Effector memory CD8-positive, alpha-beta T cell (primary cell): ENCODE measurements at places on chromosomes 3 and 15.

DNA sequence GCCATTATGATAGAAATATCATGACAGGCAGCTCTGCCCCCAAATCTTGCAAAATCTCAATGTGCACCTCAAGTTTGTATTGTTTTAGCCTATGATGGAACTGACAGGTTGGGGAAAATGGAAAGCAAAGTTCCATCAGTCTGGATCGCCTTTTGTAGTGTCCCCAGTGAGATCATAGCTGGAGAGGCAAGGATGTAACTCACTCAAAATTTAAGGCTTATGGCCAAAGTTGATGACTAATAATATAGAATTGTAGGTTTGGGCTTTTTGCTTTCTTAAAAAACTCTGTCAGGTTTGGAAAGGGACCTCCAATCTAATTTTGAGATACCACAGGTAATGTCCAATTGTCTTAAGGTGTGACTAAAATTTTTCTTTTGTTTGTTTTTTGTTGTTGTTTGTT lies 1.4 kb upstream of the ACP3 start:
- DNase-seq = no peak

GRCh38 chr3:178947738-178948137 lies 123.9 kb downstream of the ZMAT3 start:
- no peak for DNase-seq

- DNase-seq = no peak
These were observed 166.9 kb upstream of the TPM1 start for GRCh38 chr15:62875626-62876021.

GRCh38 chr15:35657679-35658311 lies 111.8 kb upstream of the DPH6 start:
- DNase-seq = no peak

DNA sequence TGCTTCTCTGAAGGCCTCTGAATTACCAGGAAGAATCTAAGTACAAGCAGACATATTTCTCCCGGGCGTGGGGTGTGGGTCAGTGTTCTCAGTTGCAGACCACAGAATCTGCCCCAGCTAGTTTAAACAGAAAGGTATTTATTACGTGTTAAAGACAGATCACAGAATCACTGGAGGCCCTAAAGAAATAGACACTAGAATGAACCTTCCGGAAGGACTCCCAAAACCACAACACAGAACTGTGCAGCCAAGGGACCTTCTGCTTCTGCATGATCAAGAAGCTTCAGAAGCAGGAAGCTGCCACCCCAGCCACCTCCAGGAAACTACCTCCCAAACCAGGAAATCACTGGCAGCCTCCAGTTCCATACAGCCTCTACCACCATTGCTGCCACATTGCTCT lies 32.7 kb upstream of the ZFAND6 start:
- DNase-seq = no peak

GRCh38 chr3:72401005-72401545 lies 447.2 kb downstream of the SHQ1 start:
- no peak for DNase-seq

GRCh38 chr3:149752788-149753136 lies 473 bp upstream of the COMMD2 start:
- DNase-seq = no peak

GRCh38 chr15:93469994-93470393 lies 381.0 kb upstream of the RGMA start:
- DNase-seq = no peak

DNA sequence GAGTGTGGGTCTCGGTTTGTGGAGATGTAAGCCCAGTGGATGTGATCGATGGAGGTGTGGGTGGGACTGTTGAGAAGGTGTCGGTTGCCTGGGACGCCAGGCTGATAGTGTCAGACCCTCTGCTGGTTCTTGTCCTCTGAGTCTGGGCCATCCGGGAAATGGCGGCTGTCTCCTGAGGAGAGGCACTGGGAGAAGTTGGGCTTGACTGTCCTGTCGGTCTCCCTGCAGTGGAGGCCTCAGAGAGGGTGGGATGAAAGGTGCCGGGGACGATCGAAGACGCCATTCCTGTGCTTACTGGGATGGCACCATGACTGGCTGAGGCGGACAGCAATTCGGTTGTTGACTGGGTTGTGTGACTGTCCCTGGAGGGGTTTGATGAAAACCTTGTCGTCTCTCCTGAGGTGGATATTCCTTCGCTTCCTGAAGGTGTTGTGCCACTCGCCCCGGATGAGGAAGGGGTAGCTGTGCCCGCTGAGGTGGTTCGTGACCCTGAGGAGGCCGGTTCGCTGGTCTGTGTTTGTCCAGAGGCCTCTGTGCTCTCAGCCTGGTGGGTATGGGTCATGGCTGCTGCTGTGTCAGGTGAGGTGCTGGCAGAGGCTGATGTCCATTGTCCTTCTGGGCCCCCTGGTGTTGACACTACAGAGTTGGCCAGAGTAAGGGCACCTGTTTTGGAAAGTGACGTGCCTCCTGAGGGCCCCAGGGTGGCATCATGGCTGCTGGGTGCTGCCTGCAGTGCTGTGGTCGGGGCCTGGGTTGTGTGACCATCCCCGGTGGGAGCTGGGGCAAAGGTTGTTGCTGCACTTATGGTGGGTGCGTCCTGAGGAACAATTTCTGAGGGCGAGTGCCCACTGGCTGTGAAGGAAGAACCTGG lies 22.8 kb downstream of the MUC4 start:
- no peak for DNase-seq

DNA sequence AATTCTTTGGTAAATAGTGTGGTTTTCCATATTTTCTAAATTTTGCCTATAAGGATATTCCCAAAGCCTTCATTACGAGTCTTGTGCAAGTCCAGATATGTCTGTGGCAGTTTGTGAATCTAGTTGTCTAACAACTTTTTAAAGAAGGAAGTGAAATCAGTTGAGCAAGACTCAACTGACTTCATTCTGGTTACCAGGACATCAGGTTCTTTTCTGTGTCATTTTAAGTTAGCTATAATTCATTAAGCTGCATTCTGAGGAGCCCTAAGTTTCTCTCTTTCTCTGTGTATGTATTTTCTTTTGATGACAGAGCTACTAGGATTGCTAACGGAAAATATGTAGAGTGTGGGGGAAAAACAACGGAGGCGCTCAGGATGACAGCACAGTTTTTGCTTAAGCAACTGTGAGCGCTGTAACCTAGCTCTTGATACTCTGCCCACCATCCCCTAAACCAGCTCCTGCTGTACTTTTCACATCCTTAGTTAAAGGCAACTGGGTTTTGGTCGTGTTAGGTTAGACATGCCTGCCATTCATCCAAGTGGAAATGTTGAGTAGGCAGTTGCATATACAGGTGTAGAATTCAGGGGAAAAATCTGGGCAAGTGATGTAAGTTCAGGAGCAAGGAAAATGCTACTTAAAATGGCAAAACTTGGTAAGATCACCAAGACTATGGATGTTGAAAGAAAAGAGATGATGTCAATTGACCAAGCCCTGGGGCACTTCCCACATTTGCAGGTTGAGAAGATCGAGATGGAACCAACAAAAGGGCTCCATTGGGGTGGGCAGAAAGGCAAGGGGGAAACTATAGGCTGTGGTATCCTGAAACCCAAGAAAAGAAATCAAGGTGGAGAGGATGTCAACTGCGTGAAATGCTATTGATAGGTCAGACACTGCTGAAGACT lies 9.2 kb downstream of the MFSD1 start:
- no peak for DNase-seq

DNA sequence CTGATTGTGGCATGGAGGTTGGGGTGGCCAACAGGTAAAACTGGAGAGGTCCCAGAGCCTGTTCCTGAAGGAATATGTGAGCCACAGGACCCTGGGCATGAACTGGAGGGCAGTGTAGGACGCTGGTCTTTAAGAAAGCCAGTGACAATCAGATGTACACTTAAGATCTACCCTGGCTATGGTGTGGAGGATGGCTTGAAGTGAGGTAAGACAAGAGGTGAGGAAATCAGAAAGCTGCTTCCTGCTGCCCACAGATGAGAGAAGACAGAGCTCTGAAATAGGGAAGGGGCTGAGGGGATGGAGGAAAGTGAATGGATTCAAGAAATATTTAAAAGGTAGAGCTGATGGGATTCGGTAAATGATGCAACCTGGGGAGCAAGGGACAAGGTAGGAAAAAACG lies 22.7 kb upstream of the KLHL6 start:
- DNase-seq = no peak

GRCh38 chr3:38601956-38602550 lies 47.4 kb downstream of the SCN5A start:
- DNase-seq = no peak
